ENCODE measurements at places on chromosomes 4 and X. TPM values are rescaled to one million over a fixed set of nuclear protein-coding genes. Genes with fewer than 3 reads are reported as not detected.

CLDN2 gene
- not detected for polyA plus RNA-seq

CFAP47 gene
- polyA plus RNA-seq: not detected

SLC2A9 gene
- polyA plus RNA-seq: not detected

RADX gene
- polyA plus RNA-seq: 2.1 TPM

ZNF185 gene
- 2.8 TPM for polyA plus RNA-seq

MSMO1 gene
- 17.3 TPM for polyA plus RNA-seq

HTN3 gene
- not detected for polyA plus RNA-seq

DUX4 gene
- not detected for polyA plus RNA-seq

CT45A2 gene
- polyA plus RNA-seq: not detected

TEX13D gene
- not detected for polyA plus RNA-seq

CT45A3 gene
- not detected for polyA plus RNA-seq

GPR173 gene
- not detected for polyA plus RNA-seq

PAGE2B gene
- not detected for polyA plus RNA-seq

TRIM75 gene
- not detected for polyA plus RNA-seq

All from naive thymus-derived CD8-positive, alpha-beta T cell (primary cell).